ENCODE measurements at places on chromosomes 7 and 10.
A peak's percentile ranks its signal among the peaks of the same experiment; 100 is the strongest.

DNA sequence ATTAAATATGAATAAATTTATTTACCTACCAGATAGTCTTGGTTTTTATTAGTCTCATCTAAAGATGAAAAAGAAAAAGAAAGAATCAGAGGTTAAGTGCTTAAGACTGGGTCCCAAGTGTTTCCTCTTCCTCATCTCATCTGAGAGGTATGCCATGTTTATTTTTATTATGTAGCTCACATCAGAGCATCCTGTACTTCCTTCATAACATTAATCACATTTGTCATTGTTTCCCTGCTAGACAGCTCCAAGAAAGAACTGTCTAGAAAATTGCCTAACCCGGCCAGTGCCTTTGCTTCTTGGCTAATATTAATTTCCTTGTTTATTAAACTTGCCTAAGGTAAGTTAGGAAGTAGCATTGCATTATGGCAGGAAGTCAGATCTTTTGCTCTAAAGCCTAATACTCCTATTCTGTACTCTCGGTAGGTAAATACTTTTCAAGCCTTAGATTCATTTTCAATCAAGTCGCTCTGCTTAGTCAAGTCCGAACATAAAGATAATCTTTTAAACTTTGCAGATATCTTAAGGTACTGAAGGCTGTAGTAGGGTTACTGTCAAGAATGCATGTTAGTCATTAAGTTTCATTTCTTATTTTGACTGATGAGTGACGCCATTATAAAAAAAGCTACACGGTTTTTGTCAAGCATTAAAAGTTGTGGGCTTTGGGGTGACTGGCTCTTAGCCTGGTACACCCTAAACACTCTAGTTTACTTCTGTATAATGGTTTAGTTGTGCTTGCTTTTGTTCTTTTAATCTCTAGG, 47.4 kb downstream of the ZMYND11 start:
- DNase-seq = no peak

- no peak for DNase-seq
Observed at GRCh38 chr7:131424219-131424822, 96.6 kb downstream of the MKLN1 start.

- no peak for DNase-seq
Observed at GRCh38 chr7:158166386-158167340, 421.0 kb downstream of the PTPRN2 start.

DNA sequence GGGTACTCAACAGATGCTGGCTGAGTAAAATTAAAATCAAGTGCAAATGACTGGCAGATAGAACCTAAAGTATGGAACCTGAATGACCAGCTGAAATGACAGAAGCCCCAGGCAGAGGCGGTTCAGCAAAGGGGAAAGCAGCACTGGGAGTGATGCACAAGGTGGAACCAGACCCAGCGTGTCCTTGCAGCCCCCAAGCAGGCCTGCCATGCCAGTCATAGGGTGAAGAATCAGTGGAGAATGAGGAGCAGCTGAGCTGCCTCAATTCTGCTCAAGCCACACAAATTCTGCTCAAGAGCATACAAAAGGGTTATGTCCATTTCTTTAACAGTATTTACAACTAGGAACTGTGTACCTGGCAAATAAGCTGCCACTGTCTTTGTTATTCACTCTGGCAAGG, 8.7 kb downstream of the ACTR1A start:
- no peak for DNase-seq

- peak; percentile 95 for DNase-seq
Observed at GRCh38 chr7:139560678-139561077, 37.2 kb downstream of the CLEC2L start.

DNA sequence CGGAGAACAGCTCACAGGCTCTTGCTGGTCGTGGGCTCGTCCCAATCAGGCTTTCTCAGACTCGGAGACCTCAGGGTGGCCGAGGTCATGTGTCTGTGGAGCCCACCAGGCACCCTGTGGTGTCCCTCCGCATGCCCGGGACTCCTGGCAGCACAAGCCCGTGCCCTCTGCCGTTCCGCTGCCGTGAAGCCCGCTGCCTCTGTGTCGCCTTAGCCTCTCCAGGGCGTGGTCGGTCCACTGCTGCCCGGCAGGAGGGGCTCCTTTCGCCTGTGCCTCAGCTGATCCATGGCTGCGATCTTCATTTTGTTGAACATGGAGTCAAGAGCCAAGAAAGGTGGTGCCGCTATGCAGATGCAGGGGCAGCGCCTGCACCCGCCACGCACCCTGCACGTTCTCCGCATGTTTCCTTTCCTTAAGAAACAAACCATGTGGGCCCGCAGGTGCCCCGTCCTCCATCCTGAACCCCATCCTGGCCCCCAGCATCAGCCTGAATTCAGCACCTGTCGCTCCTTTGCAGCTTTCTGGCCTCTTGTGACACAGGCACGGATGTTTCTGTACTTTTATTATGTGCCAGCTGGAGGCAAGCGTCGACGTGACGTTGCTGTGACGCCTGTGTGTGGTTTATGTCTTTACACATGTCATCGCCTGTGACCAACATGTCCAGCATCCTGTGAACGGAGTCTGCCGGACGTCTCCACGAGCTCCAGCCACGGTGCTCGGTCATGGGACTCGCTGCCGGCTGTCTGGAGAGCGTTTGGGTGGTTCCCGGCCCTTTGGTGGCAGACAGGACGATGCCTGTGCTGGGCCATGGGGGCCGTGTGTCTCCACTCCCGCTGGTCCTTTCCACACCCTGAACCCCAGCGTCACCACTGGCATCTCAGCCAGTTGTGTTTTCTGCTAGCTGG, 69.9 kb downstream of the NKX6-2 start:
- DNase-seq = no peak

- DNase-seq = no peak
Observed at GRCh38 chr7:55252386-55252785, 112.8 kb upstream of the LANCL2 start.

DNA sequence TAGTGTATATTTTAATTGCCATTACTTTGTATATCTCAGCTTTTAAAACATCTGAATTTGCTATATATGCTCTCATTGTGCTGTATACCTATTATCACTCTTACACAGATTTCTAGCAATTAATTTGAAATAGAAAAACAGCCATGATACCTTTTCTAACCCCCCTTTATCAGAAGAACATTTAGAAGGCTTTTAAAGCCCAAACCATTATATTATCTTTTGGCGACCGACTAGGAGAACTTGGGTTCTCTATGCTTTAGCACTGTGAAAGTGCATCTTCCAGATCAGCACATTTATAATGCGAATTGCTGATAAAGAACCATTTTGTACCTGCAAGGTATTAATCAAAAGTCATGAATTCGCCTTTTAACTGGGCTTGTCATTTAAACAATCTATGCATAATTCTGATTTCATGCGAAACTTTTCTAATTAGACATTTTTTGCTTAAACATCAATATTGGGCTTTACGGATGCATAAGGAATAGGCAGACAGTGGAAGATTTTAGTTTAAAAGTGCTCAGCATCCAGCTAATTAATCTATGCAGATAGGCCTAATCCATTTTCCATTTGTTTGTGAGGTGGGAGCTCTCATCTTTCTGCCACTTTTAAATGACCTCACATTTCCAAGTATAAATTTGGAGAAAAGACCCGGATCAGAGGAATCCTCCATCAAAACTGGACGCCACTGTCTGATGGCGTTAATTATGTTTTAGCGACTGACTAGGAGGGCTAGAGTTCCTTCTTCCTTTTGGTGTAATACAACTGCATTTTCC, 1.2 kb upstream of the MLLT10 start:
- DNase-seq = no peak

DNA sequence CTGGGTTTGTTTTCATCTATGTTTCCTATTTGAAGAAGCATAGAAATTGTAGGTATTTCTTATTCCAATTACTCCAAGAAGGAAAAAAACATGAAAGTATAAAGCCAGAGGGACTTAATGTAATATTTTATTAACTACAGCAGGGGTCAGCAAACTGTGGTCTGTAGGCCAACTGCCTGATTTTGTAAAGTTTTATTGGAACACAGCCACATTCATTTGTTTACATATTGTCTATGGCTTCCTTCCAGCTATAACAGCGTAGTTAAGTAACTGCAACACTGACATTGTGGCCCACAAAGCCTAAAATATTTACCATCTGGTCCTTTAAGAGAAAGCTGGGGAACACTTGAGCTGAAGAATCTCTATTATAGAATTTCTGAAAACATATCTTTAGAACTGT, 306.2 kb downstream of the BICC1 start:
- DNase-seq = no peak

DNA sequence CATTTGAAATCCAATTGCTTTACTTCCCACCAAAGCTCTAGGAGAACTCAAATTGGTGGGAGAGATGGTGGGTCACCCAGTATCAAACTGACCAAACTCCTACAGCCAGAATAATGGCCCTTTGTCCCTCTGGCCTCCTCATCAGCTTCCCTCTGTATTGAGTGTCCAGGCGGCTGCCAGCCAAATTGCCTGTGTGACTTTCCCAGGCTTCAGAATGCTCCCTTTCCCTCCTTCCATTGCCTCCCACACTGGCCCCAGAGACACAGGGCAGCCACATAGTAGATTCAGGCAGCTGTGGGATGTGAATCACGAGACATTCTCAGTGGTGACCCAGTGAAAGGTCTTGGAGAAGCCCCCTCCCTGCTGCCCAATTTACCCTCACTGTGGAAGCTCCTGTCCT, 12.7 kb upstream of the VDAC2 start:
- no peak for DNase-seq

DNA sequence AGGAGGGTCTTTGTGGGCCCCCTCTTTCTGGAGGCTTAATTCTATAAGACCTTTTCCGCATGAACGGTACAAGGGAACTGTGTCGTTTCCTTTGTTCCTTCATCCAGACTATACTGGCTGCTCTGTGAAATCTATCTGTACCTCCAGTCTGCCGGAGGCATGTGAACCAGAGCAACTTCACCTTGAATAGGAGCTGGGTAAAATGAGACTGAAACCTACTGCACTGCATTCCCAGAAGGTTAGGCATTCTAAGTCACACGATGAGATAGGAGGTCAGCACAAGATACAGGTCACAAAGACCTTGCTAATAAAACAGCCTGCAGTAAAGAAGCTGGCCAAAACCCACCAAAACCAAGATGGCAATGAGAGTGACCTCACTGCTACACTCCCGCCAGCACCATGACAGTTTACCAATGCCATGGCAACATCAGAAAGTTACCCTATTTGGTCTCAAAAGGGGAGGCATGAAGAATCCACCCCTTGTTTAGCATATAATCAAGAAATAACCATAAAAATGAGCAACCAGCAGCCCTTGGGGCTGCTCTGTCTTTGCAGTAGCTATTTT, 36.8 kb upstream of the INPP5F start:
- DNase-seq = no peak
